Kidney epithelial cell (primary cell): ENCODE measurements at places on chromosomes 12 and 14.
A peak's percentile ranks its signal among the peaks of the same experiment; 100 is the strongest.

- no peak for DNase-seq
These were observed 56.5 kb downstream of the HSPB8 start for GRCh38 chr12:119235197-119235751.

DNA sequence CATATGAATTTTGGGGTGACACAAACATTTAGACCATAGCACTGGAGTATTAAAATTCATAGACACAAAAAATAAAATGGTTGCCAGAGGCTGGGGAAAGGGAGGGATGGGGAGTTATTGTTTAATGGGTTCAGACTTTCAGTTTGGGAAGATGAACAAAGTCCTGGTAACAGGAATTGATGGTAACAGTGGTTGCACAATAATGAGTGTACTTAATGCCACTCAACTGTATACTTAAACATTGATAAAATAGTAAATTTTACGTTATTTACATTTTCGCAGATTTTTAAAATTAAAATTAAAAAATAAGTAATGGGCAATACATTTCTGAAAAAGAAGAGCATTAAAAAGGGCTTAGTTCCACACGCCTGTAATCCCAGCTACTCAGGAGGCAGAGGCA, 35.6 kb upstream of the USP15 start:
- no peak for DNase-seq

DNA sequence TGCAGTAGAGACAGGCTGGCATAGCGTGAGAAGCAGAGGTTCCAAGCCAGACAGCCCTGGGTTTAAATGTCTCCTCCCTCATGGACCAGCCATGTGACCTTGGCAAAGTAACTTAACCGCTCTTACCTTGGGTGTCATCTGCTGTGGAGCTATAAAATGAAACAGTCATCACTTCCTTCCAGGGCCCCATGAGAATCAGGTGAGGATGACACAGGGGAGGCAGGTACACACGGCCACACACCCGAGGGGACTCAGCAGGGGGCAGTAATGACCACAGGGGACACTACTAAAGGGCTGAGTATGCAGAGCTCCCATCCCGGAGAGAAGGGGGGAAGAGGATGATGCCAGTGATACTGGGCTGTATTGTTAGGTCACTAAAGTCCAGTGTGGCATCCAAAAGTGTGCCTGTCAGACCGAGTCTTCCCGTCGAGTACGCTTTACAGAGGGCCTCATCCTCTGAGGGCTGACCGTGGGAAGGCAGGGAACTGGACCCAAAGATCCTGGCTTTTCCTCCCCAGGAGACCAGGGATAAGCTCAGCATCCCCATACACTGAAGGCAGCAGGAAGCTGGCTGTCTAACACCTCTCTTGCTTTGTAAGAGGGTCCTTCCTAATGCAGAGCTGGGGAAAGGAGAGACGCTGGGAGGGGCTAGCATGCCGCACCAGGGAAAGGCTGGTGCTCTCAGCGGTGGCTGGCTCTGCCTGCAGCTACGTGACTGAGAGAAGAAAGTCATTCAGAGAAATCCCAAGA, 94.2 kb downstream of the SINHCAF start:
- DNase-seq = no peak

DNA sequence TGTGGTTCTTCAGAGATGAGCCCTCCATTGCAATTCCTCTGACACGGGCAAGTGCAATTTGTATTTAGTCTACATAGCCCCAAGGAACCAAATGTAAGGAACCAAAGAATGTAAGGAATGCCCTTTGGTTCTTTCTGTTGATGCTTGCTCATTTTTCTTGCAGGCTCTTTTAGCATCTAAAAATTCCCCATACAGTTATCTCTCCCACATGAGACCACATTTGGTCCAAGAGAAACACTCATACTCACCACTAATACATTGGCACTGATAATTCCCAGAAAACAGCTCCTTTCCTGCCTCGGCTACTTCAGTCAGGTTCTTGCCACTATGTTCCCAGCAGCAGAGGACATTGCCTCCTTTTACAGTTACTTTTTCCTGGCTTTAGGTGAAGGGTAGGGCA, 332.6 kb downstream of the AEBP2 start:
- DNase-seq = no peak

GRCh38 chr12:48292040-48292439, 58.7 kb downstream of the ZNF641 start:
- no peak for DNase-seq

DNA sequence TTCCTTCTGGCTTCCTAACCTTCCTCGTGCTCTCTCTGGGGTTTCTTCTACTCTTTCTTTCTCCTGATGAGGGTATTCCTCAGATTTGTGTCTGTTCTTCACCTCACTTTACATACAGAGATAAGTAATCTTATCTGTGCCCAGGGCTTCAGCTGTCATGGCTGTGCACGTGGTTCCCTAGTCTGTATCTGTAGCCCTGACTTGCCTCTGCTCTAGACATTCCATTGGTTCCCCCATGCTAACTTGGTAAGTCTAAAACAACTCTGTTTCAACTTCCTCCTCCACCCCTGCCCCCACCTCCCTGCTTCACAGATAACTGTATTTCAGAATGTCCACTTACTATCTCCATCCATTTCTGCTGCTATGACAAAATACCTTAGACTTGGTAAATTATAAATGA, 10.8 kb downstream of the DIP2B start:
- no peak for DNase-seq

DNA sequence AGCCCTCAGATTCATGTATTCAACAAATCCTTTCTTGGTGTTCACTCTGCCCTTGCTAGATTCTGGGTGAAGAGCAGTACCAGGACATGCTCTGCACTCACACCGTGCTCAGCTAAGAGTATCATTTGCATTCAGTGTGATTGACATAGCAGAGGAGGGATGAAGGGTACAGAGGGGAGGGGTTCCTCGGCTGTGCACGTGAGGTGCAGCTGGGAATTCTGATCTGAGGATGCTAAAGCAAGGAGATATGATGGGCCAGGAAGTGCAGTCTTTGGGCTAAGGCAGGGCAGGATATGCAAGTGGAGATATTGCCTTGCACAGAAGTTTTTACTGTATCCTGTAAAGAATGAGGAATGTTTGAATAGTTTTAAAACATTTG, 108.6 kb downstream of the FGD4 start:
- DNase-seq = no peak

DNA sequence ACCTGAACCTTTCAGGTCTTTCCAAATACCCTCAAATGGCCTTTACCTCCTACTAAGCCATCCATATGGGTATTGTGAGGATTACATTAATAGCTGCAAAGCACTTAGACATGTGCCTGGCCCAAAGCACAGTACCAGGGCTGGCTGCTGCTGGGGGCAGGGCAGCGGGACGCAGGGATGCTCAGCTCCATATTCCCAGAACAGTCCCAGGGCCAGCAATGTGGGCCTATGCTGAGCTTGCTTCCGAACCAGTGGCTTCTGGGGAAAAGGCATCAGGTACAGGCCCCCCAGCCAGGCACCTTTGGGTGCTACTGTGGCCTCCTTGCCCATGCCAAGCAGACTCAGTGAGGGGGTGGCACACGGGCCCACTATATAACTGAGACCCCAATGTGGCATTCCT, 10.4 kb downstream of the ACTN1 start:
- DNase-seq = no peak

GRCh38 chr12:87920139-87920538, 109.1 kb downstream of the C12orf50 start:
- no peak for DNase-seq

DNA sequence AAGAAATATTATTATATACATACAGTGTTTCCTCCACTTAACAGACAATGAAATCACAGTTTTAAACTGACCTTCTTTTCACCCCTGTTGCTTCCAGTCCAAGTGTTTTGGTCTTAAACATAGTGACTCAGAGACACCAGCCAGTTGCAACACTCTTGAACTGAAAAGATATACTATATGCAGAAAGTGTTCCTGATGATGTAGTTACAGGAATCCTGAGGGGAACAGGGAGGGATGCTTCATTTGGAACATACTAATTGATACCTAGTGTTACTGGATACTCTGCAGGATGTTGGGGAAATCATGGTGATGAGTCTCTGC, 420.8 kb downstream of the CCDC91 start:
- peak; percentile 14 for DNase-seq

DNA sequence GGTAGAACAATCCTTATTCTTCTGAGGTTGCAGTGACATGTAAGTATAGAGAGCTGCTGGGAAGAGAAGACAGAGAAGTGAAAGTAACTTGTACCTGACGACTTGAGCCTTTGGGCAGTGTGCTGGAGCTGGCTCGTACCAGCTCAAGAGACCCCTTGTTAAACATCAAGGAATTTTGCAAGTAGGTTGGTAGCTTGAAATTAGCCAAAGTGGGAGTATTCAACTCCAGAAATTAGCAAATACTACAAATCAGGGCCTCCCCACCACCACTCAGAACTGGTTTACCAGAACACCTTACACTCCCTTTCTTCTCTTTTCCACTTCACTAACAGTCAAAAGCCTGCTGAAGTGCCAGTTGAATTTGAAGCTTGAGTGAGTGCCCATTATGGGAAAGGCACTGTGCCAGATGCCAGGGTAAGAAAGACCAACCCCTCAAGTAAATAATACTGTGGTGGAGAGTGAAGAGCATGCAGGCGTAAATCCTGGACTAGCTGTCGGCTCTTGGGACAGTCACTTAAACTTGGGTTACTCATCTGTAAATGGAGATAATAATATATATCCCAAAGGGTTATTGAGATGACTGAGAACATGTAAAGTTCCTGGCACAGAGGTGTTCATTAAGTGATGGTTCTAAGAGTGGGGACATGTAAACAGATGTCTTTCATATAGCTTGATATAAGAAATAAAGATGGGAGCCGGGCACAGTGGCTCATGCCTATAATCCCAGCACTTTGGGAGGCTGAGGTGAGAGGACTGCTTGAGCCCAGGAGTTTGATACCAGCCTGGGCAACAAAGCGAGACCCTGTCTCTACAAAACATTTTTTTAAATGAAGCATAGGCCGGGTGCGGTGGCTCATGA, 27.0 kb upstream of the EID3 start:
- no peak for DNase-seq

DNA sequence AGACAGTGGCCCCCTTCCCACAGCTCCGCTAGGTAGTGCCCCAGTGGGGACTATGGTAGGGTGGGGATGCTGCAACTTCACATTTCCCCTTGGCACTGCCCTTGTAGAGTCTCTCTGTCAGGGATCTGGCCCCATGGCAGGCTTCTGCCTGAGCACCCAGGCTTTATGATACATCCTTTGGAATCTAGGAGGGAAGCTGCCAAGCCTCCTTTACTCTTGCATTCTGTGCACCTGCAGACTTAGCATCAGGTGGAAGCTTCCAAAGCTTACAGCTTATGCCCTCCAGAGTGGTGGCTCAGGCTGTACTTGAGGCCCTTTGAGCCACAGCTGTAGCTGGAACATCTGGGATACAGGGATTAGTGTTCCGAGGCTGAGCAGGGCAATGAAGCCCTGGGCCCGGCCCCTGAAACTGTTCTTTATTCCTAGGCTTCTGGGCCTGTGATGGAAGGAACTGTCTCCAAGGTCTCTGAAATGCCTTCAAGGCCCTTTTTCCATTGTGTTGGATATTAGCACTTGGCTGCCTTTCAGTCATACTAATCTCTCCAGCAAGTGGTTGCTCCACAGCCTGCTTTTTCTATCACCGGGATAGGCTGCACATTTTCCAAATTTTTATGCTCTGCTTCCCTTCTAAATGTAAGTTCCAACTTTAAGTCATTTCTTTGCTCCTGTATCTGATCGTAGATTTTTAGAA, 22.2 kb upstream of the OR6J1 start:
- no peak for DNase-seq

DNA sequence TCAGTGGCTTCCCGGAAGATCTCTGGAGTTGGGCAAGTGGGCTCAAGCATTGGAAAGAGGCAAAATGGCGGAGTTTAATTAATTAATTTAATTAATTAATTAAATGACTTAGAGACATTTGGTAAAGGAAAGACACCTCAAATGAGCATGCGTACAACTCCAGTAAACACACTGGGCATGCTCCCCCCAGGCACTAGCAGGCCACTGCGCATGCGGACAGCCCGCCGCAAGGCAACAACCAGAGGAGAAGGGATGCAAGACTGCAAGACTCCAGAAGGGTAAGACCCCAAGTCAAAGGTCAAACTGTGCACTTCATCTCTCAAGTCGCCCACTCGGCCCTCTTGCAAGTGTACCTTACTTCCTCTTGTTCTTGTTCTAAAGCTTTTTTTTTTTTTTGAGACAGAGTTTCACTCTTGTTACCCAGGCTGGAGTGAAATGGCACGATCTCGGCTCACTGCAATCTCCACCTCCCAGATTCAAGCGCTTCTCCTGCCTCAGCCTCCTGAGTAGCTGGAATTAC, 57.8 kb upstream of the PSMC1 start:
- DNase-seq = no peak

DNA sequence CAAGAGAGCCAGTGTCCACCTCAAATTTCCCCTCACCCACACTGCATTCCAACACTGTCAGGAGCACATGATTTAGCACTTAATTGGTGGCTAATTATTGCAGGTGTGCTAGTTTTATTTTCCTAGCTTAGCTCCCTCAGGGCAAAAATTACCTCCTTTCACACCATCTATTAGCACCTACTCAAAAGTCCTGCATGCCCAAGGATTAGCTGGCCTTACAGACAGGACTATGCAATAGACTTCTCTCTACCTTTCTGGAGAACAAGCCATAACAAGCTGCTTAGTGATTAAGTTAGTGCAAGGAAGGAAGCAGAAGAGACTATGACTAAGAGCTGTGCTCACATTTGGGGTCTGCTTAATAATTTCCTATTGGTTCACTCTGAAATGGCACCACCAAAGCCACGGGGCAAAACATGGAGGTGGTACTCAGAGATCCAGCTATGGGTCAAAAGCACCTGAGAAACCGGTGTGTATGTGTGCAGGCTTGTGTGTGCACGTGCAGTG, 69.5 kb downstream of the STON2 start:
- no peak for DNase-seq

DNA sequence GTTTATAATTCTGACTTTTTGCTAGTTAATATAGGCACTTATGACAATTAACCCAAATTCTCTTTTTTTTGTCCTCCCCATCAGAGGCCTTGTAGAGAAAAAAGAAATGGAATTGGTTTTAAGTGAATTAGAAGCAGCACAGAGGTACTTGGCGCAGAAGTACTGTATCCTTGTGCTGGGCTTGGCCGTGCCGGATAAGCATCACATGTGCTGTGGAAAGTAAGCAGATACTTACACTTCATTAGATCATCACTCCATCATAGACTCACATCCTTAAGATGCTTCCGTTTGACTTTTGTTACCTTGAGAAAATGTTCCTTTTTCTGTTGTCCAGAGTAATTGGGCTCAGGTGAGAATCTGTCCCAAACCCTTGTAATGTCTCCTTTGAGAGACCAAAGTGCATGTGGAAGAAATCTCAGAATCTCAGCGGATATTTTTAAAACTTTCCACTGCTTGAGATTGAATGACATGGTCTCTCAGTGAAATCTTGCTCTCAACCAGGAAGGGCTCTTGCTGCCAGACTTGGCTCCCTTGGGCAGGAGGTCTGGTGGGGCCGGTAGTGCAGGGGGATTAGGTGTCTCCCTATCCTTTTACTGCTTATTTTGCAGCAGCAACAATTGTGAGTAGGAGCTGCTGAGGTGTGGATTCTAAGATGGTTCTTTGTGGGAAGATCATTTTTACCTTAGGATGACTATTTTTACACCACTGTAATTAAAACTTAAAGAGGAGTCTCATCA, 24.8 kb downstream of the PPP1R36 start:
- no peak for DNase-seq

GRCh38 chr12:45200491-45201043, 15.3 kb upstream of the ANO6 start:
- no peak for DNase-seq

- no peak for DNase-seq
These were observed 194.1 kb downstream of the BTG1 start for GRCh38 chr12:91951571-91951970.
